Airway epithelial cell (primary cell): ENCODE measurements at places on chromosomes 16 and 17. TPM values are rescaled to one million over a fixed set of nuclear protein-coding genes. Genes with fewer than 3 reads are reported as not detected.

Gene CPNE2
- 14.4 and 23.8 TPM in 2 replicates for total RNA-seq

Gene KRTAP1-1
- total RNA-seq, result not detected in 2 replicates

Gene BICDL2
- total RNA-seq, result 18.6 and 24.9 TPM in 2 replicates

Gene CDK5R1
- 3.3 and 7.7 TPM in 2 replicates for total RNA-seq

Gene TNFRSF17
- total RNA-seq, result not detected in 2 replicates
